ENCODE measurements at places on chromosomes 16 and 17. TPM values are rescaled to one million over a fixed set of nuclear protein-coding genes. Genes with fewer than 3 reads are reported as not detected.
A peak's percentile ranks its signal among the peaks of the same experiment; 100 is the strongest.

DNA sequence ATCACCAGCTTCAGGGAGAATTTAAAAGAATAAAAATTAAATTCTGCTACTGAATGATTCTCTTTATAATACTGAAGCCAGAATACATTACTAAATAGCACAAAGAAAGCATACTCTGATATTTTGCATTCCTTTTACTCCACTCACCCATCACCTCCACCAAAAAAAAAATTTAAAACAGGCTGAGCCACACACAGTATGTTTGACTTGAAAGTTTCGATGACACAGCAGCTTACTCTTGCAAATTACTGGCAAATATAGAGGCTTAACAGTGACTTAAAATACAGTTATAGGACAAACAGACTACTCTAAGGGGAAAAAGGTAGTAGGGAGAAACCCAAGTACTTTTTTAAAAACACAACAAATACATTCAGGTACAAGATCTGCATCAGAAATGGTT, 39.2 kb downstream of the GPATCH8 start:
- H3K27me3 ChIP-seq: no peaks in the 10 kb centered on the region
- H3K4me3 ChIP-seq: no peak overlapping the region
- peaks cover 24% of the 10 kb centered on the region for H3K4me1 ChIP-seq

- H3K36me3 ChIP-seq: no peaks in the 10 kb centered on the region
- peaks cover 9% of the 10 kb centered on the region for H3K4me1 ChIP-seq
- peaks cover 4% of the 10 kb centered on the region for H3K27me3 ChIP-seq
- no peak for DNase-seq
- H3K4me3 ChIP-seq: no peak overlapping the region
Observed at GRCh38 chr17:27985736-27986399, 56.6 kb upstream of the NLK start.

Gene SLC16A13
- 15.3 TPM for total RNA-seq

GRCh38 chr16:71626018-71626857, at the start of gene MARVELD3:
MARVELD3 (plus strand) TSS chr16:71626184; CDS start chr16:71626230, 46 bp downstream.
- peak within 1 kb of the TSS; percentile 27 for H3K4me3 ChIP-seq
- no peak within 1 kb of the TSS for H3K27ac ChIP-seq
- H3K4me1 ChIP-seq: peaks cover 3% of the 10 kb centered on the region
- H3K27me3 ChIP-seq: peaks cover 2% of the 10 kb centered on the region

Gene ST6GALNAC1
- total RNA-seq: 24.9 TPM

DNA sequence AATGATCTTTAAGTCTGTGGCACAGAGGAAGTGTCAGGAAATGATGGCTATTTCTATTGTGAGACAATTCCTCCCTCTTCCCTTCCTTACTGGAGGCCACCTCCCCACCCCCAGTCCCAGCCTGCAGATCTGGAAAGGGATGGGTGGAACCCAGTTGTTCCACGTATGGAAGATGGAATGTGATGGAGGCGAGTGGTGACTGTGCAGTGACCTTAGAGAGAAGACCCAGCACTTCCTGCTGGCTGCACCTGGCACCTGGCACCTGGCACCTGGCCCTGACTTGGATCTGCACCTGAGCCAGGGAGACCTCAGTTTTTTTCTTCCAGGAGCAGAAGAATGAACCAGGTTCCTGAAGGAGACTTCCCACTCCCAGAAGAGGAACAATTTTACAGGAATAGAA, 33.0 kb upstream of the TMC5 start:
- H3K36me3 ChIP-seq: no peaks in the 10 kb centered on the region
- no peak overlapping the region for H3K27ac ChIP-seq
- no peaks in the 10 kb centered on the region for H3K4me1 ChIP-seq
- H3K27me3 ChIP-seq: peaks cover 49% of the 10 kb centered on the region

Gene SPATA22
- not detected for total RNA-seq

DNA sequence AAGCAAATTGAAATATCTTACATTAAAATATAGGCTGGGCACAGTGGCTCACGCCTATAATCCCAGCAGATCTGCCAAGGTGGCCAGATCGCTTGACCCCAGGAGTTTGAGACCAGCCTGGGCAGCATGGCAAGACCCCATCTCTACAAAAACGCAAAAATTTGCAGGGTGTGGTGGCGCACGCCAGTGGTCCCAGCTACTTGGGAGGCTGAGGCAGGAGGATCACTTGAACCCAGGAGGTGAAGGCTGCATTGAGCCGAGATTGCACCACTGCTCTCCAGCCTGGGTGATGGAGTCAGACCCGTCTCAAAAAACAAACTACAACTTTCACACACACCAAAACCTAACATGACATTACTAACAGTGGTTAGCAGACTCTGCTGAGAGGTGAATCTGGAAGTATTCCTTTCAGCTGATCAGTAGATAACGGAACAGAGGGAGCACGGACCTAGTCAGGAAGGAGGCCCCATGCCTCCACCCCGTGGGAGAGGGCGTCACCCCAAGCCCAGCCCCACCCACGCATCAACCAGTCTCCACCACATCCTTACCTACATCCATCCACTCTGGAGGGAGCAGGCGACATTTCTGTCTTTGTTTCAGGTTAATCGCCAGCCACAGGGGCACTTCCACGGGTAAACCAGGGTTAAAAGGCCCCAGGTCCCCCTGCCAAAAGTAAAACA, 1.7 kb downstream of the GINS2 start:
- peaks cover 4% of the 10 kb centered on the region for H3K27me3 ChIP-seq
- H3K36me3 ChIP-seq: no peaks in the 10 kb centered on the region
- peak; percentile 54 for DNase-seq
- peaks cover 19% of the 10 kb centered on the region for H3K4me1 ChIP-seq
- H3K27ac ChIP-seq: no peak overlapping the region
- H3K4me3 ChIP-seq: no peak overlapping the region

Gene RNU2-1
- 9,194 TPM for total RNA-seq

Gene ALOXE3
- total RNA-seq: not detected

GRCh38 chr16:51224317-51224716, 73.2 kb upstream of the SALL1 start:
- H3K36me3 ChIP-seq: no peaks in the 10 kb centered on the region
- DNase-seq: no peak
- no peak overlapping the region for H3K27ac ChIP-seq
- H3K27me3 ChIP-seq: no peaks in the 10 kb centered on the region

- no peak overlapping the region for H3K27ac ChIP-seq
- no peaks in the 10 kb centered on the region for H3K36me3 ChIP-seq
- H3K4me3 ChIP-seq: no peak overlapping the region
- peak; percentile 72 for DNase-seq
- H3K4me1 ChIP-seq: no peaks in the 10 kb centered on the region
- peaks cover 6% of the 10 kb centered on the region for H3K27me3 ChIP-seq
Observed at GRCh38 chr16:56311208-56312027, 113.9 kb downstream of the AMFR start.

Gene WNT9B
- 0.66 TPM for total RNA-seq

- peaks cover 21% of the 10 kb centered on the region for H3K4me1 ChIP-seq
- DNase-seq: peak; percentile 76
- H3K27me3 ChIP-seq: no peaks in the 10 kb centered on the region
- H3K36me3 ChIP-seq: no peaks in the 10 kb centered on the region
Observed at GRCh38 chr17:43530288-43531081, 15.7 kb downstream of the ETV4 start.

Gene HOXB7
- 3.1 TPM for total RNA-seq

DNA sequence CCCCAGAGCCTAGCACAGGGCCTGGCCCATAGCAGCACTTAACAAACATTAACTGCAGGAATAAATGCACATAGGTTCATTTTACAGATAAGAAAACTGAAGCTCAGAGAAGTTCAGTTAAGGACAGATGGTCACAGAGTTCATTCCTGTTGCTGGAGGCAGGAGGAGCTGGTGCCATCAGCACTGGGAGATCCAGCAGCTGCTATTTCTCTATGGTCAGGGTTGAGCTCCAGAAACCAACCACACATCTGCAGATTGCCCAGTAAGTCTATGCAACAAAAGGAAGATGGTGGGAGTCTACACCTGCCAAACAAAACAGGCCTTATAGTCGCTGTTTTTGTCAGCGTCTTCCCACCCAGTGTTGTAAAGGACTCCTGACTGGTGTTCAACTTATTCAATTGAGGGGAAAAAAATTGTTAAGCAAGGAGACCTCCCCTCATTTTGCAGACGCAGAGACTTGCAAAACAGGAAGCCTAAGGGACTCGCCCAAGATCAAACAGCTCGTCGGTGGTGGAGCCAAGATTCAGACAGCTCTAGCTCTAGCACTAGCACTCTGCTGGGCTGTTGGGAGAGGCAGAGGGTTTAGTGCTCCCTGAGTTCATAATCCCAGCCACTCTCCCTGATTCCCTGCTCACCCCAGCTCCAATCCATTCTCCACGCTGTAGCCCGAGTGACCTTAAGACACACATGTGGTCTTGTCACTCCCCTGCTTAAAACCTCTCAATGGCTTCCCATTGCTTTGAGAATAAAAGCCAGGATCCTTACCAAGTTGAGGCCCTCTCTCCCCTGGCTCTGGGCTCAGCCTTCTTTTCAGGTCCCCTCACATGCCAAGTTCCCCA, 9.0 kb downstream of the NOG start:
- no peak for DNase-seq
- H3K4me1 ChIP-seq: peaks cover 11% of the 10 kb centered on the region
- H3K27ac ChIP-seq: no peak overlapping the region

Gene PLEKHM1
- total RNA-seq: 121 TPM

DNA sequence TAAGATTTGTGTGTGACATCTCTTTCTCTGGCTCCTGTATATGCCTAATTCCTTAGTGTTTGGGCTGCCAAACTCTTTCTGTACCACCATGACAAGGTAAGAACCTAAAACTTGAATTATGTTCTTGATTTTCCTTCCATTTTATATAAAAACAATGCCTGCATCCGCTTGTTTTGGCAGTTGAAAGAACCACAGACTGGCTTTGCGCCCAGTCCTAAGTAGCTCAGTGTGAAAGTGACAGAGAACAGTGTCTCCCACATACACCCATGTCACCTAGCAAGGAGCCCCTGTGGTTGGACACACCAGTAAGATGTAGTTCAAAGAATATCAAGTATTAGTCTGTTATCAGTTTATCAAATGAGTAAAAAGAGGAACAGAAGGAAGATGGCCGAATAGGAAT, 40.7 kb upstream of the SLC6A2 start:
- no peaks in the 10 kb centered on the region for H3K27me3 ChIP-seq
- H3K4me1 ChIP-seq: no peaks in the 10 kb centered on the region
- no peaks in the 10 kb centered on the region for H3K36me3 ChIP-seq

- H3K27me3 ChIP-seq: no peaks in the 10 kb centered on the region
- H3K4me1 ChIP-seq: peaks cover 26% of the 10 kb centered on the region
Observed at GRCh38 chr16:66830422-66831404, at the start of gene NAE1. NAE1 (minus strand) TSS chr16:66830976; CDS start chr16:66830899, 77 bp downstream.

GRCh38 chr17:33889766-33890165, 365.3 kb upstream of the CCL2 start:
- no peaks in the 10 kb centered on the region for H3K27me3 ChIP-seq
- H3K27ac ChIP-seq: no peak overlapping the region
- H3K4me1 ChIP-seq: no peaks in the 10 kb centered on the region
- H3K4me3 ChIP-seq: no peak overlapping the region
- DNase-seq: no peak

Gene SCIMP
- 86.2 TPM for total RNA-seq

DNA sequence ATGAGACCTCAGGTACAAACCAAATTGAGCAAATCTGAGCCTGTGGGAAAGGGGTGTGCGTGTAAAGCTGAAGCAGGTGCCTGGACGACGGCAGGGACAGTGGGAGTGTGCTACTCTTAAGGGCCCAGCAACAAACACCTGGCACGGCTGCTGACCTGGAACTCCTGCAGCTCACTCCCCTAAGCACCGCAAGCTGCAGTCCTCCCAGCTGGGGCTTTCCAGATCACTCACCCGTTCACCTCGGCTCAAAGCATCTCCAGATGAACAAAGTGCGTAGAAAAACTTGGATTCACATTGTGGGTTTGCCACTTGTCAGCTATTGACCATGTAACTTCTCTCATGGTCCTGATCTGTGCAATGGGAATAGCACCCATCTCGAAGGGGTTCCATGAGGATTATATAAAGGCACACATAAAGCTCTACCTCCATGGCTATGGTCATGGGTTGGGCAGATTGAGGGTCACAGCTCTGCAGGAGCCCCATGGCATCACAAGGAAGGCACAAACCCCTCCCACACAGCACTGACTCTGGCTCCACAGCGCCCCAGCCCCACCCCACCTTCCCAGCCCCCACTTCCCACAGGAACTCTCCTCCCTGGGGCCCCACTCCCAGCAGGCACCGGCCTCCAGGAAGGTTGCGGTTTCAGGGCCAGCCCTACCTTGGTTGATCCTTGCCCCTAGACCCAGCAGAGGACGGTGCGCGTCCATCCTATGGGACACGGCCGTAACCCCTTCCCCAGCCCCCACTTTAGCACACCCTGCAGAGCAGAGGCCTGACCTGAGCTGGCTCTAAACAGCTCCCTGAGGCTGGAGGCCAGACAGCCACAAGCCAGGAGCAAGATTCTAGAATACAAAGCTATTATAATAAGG, 21.9 kb downstream of the ST3GAL2 start:
- H3K4me3 ChIP-seq: no peak overlapping the region
- H3K27me3 ChIP-seq: no peaks in the 10 kb centered on the region
- peaks cover 24% of the 10 kb centered on the region for H3K4me1 ChIP-seq
- H3K36me3 ChIP-seq: peaks cover 24% of the 10 kb centered on the region
- no peak for DNase-seq

- H3K27me3 ChIP-seq: no peaks in the 10 kb centered on the region
- H3K27ac ChIP-seq: no peak overlapping the region
- H3K4me3 ChIP-seq: no peak overlapping the region
Observed at GRCh38 chr16:81401035-81401950, 43.3 kb upstream of the CMIP start.

GRCh38 chr16:77402672-77403071, 32.2 kb downstream of the ADAMTS18 start:
- H3K4me3 ChIP-seq: no peak overlapping the region
- no peak overlapping the region for H3K27ac ChIP-seq
- H3K27me3 ChIP-seq: peaks cover 9% of the 10 kb centered on the region
- H3K4me1 ChIP-seq: no peaks in the 10 kb centered on the region
- DNase-seq: no peak

DNA sequence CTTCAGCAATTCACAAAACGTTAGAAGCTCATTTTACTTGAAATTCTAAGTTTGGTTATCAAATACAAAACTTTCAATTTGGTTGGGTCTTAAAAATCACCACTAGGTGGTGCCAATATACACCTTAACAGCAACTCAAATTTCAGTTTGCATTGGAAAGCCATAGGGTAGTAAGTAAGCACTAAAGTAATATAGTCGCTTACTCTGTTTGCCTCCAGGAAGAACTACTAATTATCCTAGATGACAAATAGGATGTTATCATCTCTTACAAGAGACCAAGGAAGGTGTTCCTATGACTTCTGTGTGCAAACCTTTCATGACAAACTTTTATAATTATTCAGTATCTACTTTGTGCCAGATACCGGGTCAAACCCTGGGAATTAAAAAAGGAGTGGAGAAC, 93.3 kb downstream of the MYO1D start:
- H3K4me1 ChIP-seq: no peaks in the 10 kb centered on the region
- DNase-seq: no peak
- no peaks in the 10 kb centered on the region for H3K27me3 ChIP-seq

Gene PHF23
- total RNA-seq: 47.6 TPM

Gene HASPIN
- 2.3 TPM for total RNA-seq

DNA sequence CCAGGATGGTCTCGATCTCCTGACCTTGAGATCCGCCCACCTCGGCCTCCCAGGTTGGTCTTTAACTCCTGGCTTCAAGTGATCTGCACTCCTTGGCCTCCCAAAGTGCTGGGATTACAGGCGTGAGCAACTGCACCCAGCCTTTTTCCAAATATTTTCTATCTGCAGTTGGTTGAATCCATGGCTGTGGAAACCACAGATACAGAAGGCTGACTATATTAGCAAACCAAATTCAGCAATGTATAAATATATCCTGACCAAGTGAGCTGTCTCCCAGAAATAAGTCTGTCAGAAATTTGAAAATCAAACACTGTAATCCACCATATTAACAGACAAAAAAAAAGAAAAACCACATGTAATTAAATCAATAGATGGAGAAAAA, 9.6 kb downstream of the CFDP1 start:
- H3K36me3 ChIP-seq: no peaks in the 10 kb centered on the region
- no peaks in the 10 kb centered on the region for H3K27me3 ChIP-seq
- no peak overlapping the region for H3K4me3 ChIP-seq
